ENCODE measurements at places on chromosomes 7 and 10.
A peak's percentile ranks its signal among the peaks of the same experiment; 100 is the strongest.

DNA sequence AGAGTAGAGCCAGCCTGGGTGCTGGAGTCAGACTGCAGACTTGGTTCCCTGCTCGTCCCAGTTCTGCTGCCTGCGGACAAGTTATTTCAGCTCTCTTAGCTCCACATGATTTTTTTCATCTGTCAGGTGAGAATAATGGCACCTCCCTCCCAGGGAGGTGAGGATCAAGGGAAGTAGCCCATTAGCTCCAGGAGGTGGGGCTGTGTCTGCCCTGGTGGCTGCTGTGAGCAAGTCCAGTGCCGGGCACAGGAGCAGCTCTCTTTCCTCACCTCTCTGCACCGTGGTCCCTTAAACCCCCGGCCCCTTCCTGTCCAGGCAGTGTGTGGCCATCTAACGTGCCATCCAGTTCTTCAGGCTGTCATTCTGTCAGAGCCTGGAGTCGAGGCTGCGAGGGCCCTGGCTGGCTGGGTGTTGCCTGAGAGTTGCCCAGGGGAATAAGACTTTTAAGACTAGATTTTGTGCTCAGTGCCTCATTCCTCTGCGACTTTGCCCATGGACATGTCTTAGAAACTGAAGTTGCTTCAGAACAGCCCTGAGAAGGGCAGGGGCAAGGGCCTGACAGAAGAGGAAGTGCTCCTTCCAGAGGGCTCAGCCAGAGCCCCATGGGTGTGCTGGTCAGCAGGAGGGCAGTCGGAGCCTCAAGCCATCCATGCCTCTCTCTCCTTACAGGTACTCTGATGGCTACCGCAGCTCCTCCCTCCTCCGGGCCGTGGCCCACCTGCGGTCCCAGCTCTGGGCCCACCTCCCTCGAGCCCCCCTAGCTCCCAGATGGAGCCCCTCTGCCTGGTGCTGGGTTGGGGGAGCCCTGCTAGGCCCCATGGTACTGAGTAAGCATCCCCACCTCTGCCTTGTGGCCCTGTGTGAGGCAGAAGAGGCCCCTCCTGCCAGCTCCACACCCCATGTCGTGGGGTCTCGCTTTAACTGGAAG lies 5.0 kb downstream of the ABCB8 start:
- no peak for DNase-seq

GRCh38 chr10:109358325-109358724 lies 565.0 kb downstream of the XPNPEP1 start:
- DNase-seq, result no peak

DNA sequence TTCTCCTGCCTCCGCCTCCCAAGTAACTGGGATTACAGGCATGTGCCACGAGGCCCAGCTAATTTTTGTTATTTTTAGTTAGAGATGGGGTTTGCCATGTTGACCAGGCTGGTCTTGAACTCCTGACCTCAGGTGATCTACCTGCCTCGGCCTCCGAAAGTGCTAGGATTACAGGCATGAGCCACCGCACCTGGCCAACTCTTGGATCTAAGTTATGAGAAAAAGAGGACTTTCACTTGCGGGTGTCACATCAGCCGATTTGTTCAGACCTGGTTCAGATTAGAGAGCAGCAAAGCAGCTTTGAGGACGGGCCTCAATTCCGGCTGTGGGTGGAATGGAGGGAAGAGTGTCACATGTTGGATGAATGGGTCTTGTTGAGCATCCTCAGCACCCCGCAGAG lies 61.0 kb upstream of the FGFR2 start:
- DNase-seq, result no peak

DNA sequence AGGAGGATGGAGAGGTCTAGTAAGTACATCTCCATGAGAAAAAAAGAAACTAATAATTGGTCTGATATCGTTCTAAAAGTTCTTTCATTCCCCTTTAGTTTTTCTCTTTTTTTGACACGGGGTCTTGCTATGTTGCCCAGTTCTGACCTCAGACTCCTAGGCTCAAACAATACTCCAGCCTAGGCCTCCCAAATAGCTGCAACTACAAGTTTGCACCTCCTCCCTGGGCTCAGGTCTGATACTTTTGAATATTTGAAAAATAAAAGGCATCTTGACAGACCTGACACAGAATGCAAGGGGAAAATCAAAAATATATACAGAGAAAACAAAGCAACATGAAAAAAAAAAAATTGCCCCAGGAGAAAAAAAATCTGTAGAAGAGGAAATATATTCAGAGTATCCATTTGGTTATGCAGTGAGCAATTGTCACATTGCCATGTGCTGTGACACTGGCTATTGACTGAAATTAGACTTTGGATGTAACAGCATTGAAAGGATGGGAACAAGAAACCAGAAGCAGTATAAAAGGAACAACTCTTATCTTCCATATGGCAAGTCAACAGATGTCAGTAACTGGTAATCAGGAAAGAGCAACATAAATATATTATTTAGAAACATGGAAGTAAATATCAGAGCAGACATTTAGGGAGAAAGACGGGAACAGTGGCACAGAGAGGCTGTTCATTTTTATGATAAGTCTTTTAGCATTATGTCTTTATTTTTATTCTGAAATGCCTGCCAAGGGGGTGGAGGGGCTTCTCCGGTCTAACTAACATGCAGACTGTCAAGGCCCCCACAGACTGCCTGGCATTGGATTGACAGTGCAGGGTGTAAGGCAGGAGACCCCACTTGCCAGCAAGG lies 408.4 kb downstream of the PARD3 start:
- no peak for DNase-seq

DNA sequence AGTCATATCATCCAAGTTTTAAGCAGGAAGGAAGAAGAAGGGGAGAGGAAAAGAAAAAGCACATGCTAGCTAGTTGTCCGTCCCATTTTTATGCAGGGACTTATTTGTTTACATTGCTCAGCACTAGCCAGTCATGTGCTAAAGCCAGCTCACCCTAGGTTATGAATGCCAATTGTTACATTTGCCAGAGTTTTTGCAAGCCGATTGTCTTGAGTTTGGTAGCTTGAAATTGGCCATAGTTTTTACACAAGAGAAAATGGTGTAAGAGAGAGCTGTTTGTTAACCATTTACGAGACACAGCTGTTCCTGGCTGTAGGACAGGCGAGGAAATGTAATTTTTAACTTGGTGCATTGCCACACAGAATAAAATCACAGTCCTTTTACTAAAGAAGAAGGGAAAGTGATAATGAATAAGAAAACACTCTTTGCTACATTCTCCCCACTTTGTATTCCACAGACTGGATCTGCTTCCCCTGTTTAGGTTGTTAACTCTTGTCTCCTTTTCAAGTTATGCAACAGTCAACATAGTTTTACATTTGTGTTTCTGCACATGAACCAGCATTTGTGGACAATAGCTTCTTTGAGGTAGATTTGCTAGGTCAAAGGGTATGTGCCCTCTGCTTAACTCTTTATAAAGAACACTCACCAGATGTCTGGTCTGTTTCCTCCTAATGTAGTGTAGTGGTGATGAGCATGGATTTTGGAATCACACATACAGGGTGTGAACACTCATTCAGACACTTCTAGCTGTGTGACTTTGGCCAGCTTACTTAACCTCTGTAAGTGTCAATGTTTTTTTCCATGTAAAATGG lies 357.2 kb downstream of the LRMDA start:
- DNase-seq, result no peak

GRCh38 chr7:27747589-27748368 lies 7.8 kb downstream of the TAX1BP1 start:
- no peak for DNase-seq

GRCh38 chr10:93034426-93034825 lies 26.2 kb upstream of the CYP26C1 start:
- DNase-seq, result no peak

DNA sequence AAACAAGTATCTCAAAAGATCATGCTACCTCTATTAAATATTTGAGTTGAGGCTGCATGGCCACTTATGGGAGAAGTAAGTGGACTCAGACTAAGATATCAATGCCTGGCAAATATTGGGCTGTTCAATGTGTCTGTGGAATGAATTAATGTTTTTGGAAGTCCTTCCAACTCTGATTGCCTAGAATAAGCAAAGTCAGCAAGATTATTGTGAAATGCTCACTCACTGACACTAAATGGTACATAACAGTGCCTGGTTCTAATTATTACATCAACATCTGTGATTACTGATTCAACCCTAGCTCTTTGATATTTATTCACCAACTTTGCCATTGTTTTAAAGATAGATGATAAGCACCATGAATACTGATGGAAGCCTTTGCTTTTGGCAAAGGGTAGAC lies 45.5 kb upstream of the HDAC9 start:
- DNase-seq, result no peak

- no peak for DNase-seq
Measured at GRCh38 chr10:1644191-1644711, 93.1 kb downstream of the ADARB2 start.

DNA sequence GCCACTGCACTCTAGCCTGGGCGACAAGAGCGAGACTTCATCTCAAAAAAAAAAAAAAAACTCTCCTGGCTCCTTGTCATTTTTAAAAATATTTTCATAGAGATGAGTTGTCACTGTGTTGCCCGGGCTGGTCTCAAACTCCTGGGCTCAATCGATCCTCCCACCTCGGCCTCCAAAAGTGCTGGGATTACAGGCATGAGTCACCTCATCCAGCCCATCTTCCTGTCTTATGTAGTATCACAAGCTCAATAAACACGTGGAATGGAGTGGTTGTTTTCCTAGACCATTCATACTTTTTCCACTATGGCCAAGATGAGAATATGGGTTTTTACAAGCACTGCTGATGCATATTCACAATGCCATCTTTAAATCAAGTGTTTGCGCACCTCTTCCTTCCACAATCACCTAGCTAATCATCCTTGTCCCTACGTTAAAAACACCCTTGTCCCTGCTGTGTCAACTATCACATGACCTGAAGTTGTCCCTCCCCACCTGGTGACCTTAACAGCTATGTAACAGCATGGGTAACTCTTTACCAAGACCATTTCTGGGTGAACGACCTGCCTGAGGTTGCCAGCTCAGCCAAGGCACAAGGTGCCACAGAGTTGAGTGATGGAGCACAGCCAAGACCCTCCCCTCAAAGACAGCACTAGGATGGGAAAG lies 21.3 kb downstream of the DLG5 start:
- DNase-seq, result no peak

GRCh38 chr10:86712317-86712707 lies 44.0 kb downstream of the LDB3 start:
- no peak for DNase-seq

DNA sequence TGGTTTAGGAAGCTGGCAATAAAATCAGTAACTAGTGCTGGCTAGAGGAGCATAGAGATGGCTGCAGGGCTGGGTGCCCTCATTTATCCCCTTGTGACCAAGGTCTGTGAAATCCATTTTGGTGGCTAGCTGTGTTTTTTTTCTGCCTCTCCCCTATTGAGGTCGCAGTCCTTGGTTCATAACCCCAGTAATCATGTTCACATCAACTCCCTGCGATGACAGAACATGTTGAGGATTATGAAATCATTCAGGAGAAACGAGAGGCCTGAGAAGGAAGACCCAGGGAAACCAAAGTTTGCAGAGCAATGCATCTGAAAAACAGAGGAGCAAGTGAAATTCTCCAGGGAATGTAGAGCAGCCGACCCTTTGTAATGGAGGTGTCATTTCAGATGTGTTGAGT lies 126.9 kb downstream of the TACC2 start:
- DNase-seq, result no peak

GRCh38 chr7:132777414-132777813 lies 201.1 kb upstream of the PLXNA4 start:
- no peak for DNase-seq

GRCh38 chr7:43649755-43650274 lies 66.9 kb downstream of the STK17A start:
- peak; percentile 82 for DNase-seq

GRCh38 chr10:88651101-88651551 lies 13.1 kb upstream of the LIPF start:
- no peak for DNase-seq

DNA sequence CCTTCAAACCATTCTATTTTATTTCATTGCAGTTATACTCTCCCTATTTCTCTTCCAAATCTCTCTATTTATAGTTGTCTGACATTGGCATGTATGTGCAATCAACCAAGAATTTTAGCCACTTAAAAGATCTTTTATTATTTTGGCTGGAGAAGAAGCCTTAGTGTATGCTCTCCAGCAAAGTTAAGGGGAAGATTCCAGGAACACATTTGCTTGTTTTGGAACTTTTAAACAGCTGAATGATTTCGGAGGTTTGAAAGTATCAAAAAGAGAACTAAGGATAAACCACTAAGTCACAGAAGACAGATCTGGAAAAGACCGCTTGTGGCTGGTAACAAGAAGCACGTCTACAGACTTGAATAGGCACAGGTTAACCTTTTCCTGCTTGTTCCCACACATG lies 182.2 kb upstream of the FZD1 start:
- no peak for DNase-seq

- no peak for DNase-seq
Measured at GRCh38 chr10:79070606-79071395, 2.0 kb downstream of the ZMIZ1 start.

GRCh38 chr10:70374775-70375614 lies 7.4 kb downstream of the LRRC20 start:
- DNase-seq, result no peak

- DNase-seq, result no peak
Measured at GRCh38 chr10:104681485-104681884, 40.4 kb downstream of the SORCS3 start.

DNA sequence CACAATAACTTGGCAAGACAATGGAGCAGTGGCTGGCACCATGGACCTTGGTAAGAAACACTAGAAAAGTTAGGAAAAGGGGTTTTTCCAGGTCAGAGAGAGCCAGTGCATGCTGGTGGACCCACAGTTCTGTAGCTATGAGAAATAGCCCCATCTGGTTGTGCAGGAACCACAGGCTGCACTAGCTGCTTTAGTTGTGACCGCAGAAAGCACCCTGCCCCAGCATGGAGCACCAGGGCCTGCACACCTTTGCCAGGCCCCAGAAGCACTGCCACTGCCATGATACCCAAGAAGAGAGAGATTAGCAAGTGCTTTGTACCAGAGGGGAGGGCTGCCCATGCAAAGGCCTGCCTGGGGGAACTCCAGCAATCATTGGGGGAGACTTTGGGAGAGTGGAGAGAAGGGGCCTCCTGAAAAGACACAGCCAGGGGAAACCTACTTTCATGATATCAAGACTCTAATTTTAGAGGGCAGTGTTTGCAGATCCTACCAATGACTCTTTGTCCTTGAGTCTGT lies 256.1 kb upstream of the C7orf33 start:
- DNase-seq, result no peak

DNA sequence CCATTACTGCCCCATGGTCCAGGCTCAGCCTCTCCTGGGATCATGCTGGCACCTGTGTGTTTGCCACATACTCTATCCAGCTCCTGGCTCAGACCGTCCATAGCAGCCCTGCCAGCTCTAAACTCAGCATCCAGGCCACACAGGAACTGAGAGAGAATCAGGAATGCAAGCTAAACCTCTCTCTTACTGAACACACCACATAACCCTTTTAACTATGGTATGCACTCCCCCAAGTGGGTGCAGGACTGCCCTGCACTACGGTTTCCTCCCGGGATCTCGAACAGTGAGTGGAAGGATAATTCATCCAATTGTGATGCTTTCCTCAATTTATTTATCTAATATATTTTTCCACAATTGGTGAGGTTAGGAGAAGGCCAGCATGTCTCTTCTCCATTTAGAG lies 17.1 kb upstream of the ZNF800 start:
- DNase-seq, result no peak
